ENCODE measurements at places on chromosomes 12 and 14. TPM values are rescaled to one million over a fixed set of nuclear protein-coding genes. Genes with fewer than 3 reads are reported as not detected.

- H3K4me3 ChIP-seq = no peak overlapping the region
- H3K27me3 ChIP-seq = no peaks in the 10 kb centered on the region
- no peaks in the 10 kb centered on the region for H3K36me3 ChIP-seq
- DNase-seq = no peak
- H3K27ac ChIP-seq = no peak overlapping the region
These were observed 15.4 kb upstream of the P2RX7 start for GRCh38 chr12:121117226-121117777.

PTCSC3 gene
- 21.0 TPM for total RNA-seq

- H3K27ac ChIP-seq = no peak overlapping the region
- peak; percentile 54 for DNase-seq
- no peaks in the 10 kb centered on the region for H3K36me3 ChIP-seq
These were observed 57.9 kb downstream of the SLCO1A2 start for GRCh38 chr12:21276826-21277225.

SOX5 gene
- total RNA-seq = 13.2 TPM

DNA sequence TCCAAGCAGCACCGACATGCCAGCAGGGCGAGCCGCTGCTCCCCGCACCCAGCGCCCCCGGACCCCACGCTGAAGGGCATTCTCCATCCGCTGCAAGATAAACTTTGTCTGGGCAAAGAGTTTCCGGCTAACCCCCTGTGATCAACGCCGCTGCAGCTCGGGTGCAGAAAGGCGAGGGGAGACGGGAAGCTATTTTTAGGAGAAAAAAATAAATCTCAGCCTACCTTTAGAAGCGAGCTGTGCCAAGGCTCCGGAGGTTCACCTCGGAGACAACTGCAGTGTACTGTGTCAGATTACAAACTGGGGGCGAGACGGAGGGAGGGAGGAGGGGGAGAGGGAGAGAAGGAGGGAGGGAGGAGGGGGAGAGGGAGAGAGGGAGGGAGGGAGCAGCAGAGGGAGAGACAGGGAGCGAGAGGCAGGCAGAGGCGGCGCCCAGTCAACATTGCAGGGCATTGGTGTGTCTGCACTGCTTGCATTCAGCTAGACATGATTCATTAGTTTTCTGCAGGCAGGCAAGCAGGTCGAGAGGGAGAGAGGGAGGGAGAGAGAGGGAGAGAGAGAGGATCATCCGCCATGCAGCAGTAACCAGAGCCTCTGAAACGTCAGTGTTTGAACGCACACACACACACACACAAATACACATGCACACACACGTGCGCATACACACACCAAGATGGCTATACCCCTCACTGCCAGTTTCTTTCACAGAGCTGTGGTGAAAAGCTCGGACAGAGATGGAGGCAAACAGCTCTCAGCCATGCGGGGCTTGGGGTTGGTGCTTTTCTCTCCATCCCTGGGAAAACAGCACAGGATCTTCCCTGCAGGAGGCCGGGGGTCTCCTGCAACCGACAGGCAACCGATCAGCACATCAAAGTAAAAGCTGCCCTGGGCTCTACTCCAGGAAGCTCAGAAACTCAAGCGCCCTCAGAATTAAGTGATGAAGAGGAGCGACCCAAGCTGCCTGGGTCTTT is at the start of gene RIMBP2:
TSS of gene RIMBP2 (minus strand) at position 302 of the 971 bp plus-strand sequence. CDS start 237,286 bp downstream, outside the sequence.
- H3K27me3 ChIP-seq = no peaks in the 10 kb centered on the region
- peak within 1 kb of the TSS; percentile 24 for H3K4me3 ChIP-seq
- DNase-seq = peak; percentile 66
- no peaks in the 10 kb centered on the region for H3K36me3 ChIP-seq
- H3K4me1 ChIP-seq = peaks cover 15% of the 10 kb centered on the region

DNA sequence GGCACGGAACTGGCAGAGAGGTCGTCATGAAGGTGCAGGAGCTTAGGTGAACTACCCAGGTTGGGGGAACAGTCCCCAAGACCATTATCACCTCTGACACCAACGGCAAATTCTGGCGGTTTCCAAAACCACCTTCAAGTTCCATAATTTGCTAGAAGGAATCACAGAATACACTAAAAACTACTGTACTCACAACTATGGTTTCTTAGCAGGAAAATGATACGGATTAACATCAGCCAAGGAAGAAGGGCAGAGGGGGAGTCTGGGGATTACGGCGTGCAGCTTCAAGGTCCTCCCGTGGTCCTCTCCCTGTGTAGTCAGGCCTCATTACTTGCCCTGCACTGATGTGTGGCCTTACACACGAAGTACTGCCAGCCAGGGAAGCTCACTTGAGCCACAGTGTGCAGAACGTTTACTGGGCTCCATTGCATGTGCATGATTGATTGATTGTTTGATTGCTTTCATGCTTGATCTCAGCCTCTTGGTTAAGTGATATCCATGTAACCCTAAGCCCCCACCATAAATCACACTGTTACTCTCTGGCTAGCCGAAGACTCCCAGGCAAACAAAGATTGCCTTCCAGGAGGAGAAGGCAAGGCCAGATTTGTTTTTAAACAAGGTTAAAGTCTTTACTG is 837 bp upstream of the STX2 start:
- no peak overlapping the region for H3K27ac ChIP-seq
- no peaks in the 10 kb centered on the region for H3K36me3 ChIP-seq
- H3K4me3 ChIP-seq = no peak overlapping the region
- no peaks in the 10 kb centered on the region for H3K27me3 ChIP-seq
- H3K4me1 ChIP-seq = peaks cover 11% of the 10 kb centered on the region

- peaks cover 24% of the 10 kb centered on the region for H3K36me3 ChIP-seq
- H3K27ac ChIP-seq = no peak overlapping the region
- peaks cover 4% of the 10 kb centered on the region for H3K4me1 ChIP-seq
These were observed 38.4 kb downstream of the AKAP3 start for GRCh38 chr12:4610481-4610880.

- peaks cover 4% of the 10 kb centered on the region for H3K36me3 ChIP-seq
- H3K27ac ChIP-seq = no peak overlapping the region
- H3K4me1 ChIP-seq = peaks cover 5% of the 10 kb centered on the region
- no peaks in the 10 kb centered on the region for H3K27me3 ChIP-seq
These were observed 32.3 kb downstream of the PROX2 start for GRCh38 chr14:74843653-74844052.

BBOF1 gene
- total RNA-seq = 36.8 TPM

GNG2 gene
- 9.8 TPM for total RNA-seq

PZP gene
- not detected for total RNA-seq

GRCh38 chr14:33430414-33431035 is 491.8 kb downstream of the NPAS3 start:
- H3K27ac ChIP-seq = no peak overlapping the region
- H3K36me3 ChIP-seq = no peaks in the 10 kb centered on the region
- H3K4me1 ChIP-seq = no peaks in the 10 kb centered on the region
- no peak overlapping the region for H3K4me3 ChIP-seq

DACT1 gene
- total RNA-seq = 10.1 TPM

DNA sequence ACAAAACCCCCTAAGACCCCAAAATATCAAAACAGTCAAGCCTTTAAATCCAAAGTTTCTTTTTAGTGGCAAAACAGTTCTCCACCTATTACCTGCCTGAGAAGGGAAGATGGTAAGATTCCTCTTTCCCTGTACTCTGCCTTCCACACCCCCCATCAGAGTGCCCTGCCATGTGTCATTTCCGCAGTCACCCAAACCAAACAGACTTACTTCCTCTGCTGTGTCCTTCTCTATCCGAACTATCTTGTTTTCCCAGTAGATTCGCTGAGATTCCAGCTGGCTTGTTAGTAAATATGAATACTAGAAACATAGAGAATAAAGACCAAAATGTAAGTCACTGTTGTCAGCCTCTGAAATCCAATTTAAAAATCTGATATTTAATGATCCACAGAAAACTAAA is 30.4 kb downstream of the BRAP start:
- H3K4me1 ChIP-seq = no peaks in the 10 kb centered on the region
- H3K27me3 ChIP-seq = no peaks in the 10 kb centered on the region
- H3K27ac ChIP-seq = no peak overlapping the region
- peaks cover 79% of the 10 kb centered on the region for H3K36me3 ChIP-seq
- no peak for DNase-seq

PMEL gene
- 2.3 TPM for total RNA-seq

DNA sequence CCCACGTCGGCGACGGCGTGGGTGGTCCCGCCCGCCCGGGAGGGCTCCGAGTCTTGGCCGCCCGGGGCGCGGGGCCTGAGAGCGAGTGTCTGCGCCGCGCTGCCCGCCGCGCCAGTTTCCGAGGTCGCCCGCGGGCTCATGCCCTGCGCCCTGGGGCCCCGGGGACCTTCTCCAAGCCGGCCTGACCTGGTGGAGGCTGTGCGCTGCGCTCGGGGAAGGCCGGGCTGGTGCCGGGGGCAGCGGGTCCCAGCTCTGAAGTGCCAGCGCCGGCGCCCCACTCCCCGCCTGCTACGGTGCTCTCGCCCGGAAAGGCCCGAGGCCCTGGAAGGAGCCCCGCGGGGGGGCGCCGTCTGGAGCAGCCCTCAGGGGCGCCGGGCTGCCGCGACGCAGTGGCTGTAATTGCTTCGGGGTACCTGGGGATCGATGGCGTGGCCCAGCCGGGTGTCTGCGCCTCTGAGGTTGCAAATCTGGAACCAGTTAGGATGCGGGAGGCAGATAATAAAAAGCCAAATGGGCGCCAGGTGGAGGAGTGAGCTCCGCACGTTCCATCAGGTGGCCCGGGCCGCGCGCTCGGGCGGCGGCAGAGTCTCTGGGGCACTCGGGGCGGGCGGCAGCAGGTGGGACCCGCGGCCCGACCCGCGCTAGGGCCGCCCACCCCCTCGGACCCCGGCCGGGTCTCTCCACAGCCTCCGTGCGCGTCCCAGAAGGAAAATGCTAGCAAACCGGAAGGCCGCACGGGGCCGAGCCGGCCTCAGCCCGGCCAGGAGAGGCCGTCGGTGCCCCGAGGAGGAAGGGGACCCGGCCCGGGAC is 102.3 kb upstream of the DIO3 start:
- H3K4me1 ChIP-seq = no peaks in the 10 kb centered on the region
- no peak overlapping the region for H3K27ac ChIP-seq
- no peak overlapping the region for H3K4me3 ChIP-seq
- no peak for DNase-seq
